Hematopoietic multipotent progenitor cell treated with erythropoietin and hydrocortisone succinate and interleukin-3 and kit ligand, for 17 days (in vitro differentiated cells): ENCODE measurements at places on chromosomes 16 and 17.

DNA sequence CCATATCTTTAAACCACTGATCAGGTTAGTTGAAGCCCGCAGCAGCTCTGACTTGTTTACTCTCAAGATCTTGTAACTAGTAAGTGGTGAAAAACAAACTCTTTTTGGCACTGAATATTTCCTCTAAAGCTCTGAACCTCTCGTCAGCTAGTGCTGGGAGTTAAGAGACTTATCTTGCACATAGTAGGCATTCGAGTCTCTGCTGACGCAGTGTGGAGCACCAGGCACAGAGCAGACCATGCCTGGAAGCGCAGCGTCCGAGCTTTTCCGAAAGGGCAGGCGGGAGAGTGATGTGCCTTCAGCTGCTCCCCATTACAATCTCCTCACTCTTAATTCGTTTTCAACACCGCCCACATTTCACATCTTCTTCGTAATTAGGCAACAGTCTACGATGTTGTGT is 63.0 kb downstream of the SMG6 start:
- DNase-seq: no peak

DNA sequence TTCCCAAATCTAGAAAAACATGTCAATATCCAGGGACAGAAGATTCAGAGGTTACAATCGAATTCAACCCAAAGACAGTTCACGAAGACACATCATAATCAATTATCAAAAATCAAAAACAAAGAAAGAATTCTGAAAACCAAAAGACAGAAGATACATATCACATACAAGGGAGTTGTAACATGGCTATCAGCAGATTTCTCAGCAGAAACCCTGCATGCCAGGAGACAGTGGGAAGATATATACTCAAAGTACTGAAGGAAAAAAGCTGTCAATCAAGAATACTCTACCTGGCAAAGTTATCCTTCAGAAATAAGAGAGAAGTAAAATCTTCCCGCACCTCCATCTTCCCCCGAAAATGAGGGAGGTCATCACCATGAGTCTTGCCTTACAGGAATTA is 258.6 kb downstream of the CEP112 start:
- no peak for DNase-seq

DNA sequence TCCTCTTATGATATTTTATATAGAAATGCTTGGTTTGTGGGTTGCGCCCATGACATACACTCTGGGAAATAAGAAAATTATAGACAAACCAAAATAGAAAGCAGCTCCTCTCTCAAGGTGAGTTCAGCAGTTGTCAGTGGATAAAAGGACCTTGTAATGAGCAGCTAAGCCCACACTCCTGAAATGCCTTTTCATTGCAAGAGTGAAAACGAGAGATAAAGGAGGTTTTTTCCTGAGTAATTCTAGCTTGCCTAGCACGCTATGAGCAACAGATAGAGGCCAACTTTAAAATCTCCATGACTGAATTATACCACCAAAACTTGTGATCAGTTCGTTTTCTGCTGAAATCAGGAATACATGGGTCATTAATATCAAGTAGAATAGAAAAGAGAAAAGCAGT is 261.8 kb upstream of the CACNG5 start:
- no peak for DNase-seq

DNA sequence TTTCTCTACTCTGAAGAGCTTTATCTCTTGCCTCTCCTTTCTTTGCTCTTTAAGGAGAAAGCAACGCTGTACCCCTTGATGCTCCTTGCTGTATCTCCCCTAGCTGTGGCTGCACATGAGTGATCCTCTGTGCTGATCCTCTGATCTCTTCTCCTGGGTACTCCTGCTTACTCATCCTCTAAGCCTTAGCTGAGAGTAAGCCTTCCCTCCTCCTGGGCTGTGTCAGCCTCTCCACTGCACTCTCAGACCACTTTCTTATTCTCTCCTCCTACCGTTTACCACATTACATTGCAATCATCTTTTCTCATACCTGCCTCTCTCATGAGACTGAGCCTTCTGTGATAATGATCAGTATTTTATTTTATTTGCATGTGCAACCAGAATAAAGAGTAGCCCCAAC is 25.1 kb downstream of the SOX9 start:
- no peak for DNase-seq

- no peak for DNase-seq
Observed at GRCh38 chr17:36862116-36862920, 75.0 kb upstream of the LHX1 start.

DNA sequence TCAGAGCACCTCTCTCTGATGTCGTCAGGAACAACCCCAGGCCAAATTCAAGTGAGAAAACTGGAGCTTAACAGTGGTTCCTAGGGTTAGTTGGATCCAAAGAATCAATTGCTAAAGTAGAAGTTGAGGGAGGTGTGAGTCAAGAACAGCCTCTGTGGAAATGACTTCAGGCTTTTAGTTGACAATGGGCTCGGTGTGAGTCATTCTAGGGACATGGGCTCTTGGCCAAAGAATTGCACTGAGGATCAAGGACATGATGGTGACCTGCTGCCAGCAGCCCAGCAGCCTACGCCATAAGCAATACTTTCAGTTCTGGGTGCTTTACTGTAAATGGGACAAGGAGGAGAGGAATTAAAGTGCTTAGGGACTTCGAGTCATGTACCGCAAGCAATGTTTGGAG is 32.1 kb upstream of the SMURF2 start:
- DNase-seq: no peak
